ENCODE measurements at places on chromosomes 6 and 20.

DNA sequence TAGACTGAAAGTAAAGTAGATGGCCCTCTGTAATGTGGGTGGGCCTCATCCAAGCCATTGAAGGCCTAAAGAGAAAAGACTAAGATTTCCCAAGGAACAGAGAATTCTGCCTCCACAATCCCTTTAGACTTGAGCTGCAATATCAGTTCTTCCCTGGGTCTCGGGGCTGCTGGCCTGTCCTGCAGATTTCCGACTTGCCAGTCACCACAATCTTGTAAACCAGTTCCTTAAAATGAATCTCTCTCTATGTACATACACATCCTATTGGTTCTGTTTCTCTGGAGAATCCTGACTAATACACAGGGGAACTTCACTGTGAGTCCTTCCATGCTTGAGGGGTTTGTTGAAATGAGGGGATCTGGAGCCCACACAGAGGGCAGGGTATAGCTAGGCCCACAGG, 12.9 kb downstream of the CCDC170 start:
- ATAC-seq: no peak

DNA sequence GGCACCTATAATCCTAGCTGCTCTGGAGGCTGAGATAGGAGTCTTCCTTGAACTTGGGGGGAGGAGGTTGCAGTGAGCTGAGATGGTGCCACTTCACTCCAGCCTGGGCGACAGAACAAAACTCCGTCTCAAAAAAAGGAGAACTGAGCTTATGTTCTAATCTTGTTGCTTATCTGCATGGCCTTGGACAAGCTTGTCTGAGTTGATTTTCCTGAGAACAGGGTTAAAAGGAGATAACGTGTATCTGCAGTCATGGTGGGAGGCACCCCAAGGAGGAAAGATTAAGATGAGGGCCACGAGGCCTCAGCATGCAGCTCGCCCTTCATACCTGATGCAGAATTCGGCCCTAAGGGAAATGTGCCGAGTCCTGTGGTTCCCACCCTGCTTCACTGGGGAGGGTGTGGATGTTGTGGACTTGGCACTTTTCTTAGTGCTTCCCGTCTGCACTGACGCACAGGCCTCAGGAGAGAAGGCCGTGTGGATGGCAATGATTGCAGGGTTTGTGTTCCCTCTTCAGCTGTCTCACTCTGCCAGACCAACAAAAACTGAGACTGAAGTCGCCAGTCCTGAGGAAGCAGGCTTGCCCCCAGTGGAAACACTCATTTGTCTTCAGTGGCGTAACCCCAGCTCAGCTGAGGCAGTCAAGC, 56.3 kb downstream of the EZR start:
- no peak for ATAC-seq

GRCh38 chr6:40359808-40360207, 227.4 kb downstream of the LRFN2 start:
- ATAC-seq: no peak

- ATAC-seq: no peak
Measured at GRCh38 chr20:44720997-44721784, 6.0 kb downstream of the CCN5 start.

DNA sequence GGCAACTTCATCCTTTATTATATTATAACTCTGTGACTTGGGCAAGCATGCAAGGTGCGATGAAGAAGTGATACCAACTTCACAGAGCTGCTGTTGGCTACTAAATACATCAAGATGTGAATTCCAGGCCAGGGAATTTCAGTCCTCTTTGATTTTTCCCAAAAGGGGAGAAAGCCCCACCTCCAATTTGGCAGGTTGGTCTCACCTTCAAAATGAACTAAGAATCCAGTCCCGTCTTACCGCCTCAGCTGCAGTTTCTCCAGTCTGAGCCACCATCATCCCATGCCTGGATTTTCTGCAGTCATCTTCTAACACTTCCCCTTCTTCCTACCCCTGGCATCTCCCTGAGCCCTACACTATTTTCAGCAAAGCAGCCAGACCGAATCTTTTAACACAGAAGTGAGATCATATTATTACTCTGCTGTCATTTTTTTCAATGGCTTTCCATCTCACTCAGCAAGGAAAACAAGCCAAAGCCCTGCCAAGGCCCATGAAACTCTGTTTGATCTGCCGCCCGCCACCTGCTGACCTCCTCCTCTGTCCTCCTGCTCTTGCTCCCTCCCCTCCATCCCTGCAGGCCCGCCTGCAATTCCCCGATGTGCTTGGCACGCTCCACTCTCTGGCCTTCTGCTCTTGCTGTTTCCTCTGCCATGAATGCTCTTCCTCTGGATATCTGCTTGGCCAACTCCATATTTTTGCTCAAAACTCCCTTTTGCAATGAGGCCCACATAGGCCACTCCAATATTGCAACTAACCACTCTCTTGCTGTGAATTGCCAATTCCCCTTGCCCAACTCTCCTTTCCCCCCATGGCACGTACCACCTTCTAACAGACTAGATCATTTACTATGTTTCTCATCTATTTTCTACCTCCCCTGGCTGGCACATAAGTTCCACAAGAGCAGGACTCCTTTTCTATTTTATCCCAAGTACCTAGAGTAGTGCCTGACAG, 46.0 kb upstream of the TAGAP start:
- no peak for ATAC-seq

- peak; percentile 61 for ATAC-seq
Measured at GRCh38 chr20:63977739-63978276, 1.6 kb downstream of the SAMD10 start.

- peak; percentile 49 for ATAC-seq
Measured at GRCh38 chr6:106182455-106182854, 96.3 kb downstream of the PRDM1 start.

DNA sequence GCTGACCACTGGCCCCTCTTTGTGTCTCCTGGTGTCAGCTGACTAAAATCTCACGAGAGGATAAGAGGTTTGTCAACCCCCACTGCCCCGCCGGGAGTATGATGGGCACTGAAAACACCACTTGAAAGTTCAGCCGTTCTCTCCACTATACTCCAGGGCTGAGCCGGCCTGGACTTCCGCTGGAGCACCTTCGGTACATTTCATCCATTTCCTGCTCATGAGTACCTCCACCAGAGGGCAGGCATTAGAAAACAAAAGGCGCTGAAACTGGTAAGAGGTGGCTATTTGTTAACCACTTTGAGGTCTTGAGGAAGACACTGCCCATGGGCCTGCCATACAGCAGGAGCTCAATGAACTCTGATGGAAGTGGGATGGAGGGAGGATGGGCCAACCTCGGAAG, 17.9 kb upstream of the ANKRD60 start:
- no peak for ATAC-seq

DNA sequence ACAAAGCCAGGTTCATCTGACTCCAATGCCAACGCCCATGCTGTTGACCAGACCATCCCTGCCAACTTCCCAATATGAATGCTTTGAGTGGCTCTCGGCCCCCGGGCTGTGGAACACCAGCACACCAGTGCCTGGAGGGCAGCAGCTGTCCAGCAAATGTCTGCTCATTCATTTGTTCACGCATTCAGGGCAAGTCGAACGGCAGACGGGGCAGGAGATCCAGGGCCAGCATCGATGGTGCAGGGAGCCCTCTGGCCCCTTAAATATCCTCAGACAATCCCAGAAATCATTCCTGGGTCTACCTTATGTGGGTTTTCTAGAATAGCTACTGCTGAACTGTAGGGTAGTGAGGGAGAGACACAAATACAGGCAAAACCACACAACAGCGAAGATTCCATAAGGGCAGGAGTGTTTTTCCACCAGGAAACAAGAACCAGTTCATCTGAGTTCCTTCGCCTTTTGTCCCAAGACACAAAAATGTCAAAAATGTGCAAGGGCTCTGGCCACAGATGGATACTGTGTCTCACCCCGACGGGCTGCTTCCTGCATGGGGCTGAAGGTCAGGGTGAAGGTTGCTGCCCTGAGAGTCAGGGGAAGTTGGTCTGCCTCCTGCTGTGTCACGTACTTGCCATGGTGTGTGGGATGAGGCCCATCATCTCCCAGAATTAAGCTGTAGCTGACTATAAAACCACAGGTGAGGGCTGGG, 15.5 kb downstream of the RIPOR3 start:
- ATAC-seq: no peak

GRCh38 chr6:73200735-73201134, 24.6 kb downstream of the KHDC1L start:
- ATAC-seq: no peak

- no peak for ATAC-seq
Measured at GRCh38 chr6:26267083-26267589, 97.9 kb upstream of the BTN3A2 start.
